ENCODE measurements at places on chromosomes 2 and 18.

- DNase-seq = no peak
Observed at GRCh38 chr2:167293172-167293781, 405.0 kb downstream of the XIRP2 start.

- peak; percentile 18 for DNase-seq
Observed at GRCh38 chr18:55522011-55522410, 66.0 kb downstream of the TCF4 start.

DNA sequence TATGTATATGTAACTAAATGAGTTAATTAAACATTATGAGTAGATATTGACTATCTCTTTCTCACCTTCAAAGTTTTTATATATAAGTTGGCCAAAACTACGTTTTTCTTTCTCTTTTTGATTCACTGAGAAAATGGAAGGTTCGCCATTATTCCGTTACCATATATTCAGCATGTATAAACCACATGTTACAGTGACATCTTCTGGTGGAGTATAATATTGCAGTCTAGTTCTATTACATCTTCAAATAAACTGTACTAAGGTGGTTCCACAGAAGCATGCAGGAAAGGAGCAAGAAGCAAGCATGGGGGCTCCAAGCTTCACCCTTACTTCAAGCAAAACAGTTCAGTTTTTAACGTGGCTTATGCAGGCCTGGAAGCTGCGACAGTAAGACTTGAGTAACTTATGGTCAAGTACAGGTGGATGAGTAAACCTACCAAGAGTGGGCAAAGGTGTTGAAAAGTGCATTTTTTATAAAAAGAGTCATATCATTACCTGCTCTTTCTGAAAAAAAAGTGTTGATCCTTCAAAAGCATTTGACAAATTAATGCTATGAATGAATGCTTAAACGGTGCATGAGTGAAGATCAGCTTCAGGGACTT is 129.8 kb upstream of the RAB6C start:
- peak; percentile 46 for DNase-seq

GRCh38 chr2:203951366-203951902 is 14.9 kb downstream of the ICOS start:
- no peak for DNase-seq

DNA sequence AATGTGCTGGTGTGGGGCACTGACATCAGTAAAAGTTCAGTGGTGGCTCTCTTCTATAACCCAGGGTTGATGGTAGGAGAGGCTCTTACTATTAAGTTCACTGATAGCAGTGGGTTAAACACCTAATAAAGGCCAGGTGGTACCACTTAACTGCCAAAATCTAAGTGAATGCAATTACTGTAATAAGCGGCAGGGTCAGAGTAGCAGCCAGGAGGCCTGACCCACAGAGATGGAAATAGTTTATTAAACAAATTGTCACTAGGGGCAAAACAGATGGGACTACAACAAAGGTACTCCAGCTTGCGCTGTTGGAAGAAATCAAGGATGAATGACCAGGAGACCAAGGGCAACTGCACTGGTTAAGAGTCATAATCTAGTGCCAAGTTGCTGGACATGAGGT is 26.6 kb downstream of the ZSWIM2 start:
- no peak for DNase-seq

- DNase-seq = no peak
Observed at GRCh38 chr2:52077159-52077558, 1045.2 kb upstream of the NRXN1 start.

DNA sequence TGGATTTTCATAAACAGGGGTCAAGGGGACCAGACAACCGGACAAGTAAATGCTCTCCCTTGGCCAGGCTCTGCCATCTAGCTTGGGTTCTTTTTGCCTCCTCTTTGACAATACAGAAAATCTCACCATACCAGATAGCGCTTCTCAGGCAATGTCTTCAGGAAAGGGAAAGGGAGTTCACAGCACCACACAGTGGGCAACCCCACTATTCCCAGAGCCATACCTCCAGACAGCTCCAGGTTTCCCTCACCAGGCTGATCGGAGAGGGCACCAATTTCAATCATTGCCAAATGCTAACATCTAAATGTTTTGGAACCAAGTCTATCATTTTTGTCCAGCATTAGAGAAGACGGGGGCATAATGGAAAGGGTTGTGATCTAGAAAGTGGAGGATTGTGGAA is 28.1 kb downstream of the CCDC68 start:
- DNase-seq = no peak
